CD4-positive, CD25-positive, alpha-beta regulatory T cell (primary cell): ENCODE measurements at places on chromosomes 3 and 15. TPM values are rescaled to one million over a fixed set of nuclear protein-coding genes. Genes with fewer than 3 reads are reported as not detected.

The LYZL4 gene
- polyA plus RNA-seq = not detected

GRCh38 chr3:23647706-23648258, 158.0 kb upstream of the UBE2E1 start:
- H3K27ac ChIP-seq = no peak overlapping the region
- no peak for DNase-seq
- H3K27me3 ChIP-seq = no peaks in the 10 kb centered on the region
- H3K4me1 ChIP-seq = no peaks in the 10 kb centered on the region
- no peak overlapping the region for H3K4me3 ChIP-seq
- no peaks in the 10 kb centered on the region for H3K36me3 ChIP-seq

GRCh38 chr3:128734523-128735189, 8.7 kb downstream of the RAB7A start:
- no peak overlapping the region for H3K27ac ChIP-seq
- no peak overlapping the region for H3K4me3 ChIP-seq
- H3K27me3 ChIP-seq = no peaks in the 10 kb centered on the region
- H3K36me3 ChIP-seq = peaks cover 10% of the 10 kb centered on the region

GRCh38 chr15:63203451-63204090, 14.2 kb downstream of the RAB8B start:
- peaks cover 69% of the 10 kb centered on the region for H3K4me1 ChIP-seq
- no peaks in the 10 kb centered on the region for H3K27me3 ChIP-seq
- no peak overlapping the region for H3K27ac ChIP-seq
- DNase-seq = no peak
- peaks cover 2% of the 10 kb centered on the region for H3K36me3 ChIP-seq
- peak overlapping the region; percentile 52 for H3K4me3 ChIP-seq

DNA sequence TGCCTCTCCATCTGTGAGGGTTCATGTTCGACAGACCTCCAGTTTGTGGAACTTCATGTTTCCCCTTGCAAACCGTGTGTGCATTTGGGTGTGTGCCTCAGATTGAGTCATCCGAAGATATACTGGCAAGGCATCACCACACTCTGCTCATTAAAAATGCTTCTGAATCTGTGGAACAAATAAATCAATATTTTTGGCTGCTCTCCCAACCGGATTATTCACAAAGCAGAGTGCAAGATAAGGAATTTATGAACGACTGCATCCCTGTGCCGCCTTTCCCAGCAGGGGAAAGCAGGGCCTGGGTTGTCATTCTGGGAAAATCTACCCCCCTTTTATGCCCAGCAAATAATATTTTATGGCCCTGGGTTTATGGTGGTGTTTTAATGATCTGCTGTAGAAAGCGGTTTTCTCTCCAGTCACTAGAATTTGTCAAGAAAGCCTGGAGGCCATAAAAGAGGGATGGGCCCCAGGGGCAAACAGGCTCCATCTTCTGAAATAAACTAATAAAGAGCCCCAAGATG, 4.2 kb upstream of the WNT5A start:
- peaks cover 8% of the 10 kb centered on the region for H3K27me3 ChIP-seq
- no peak for DNase-seq
- no peaks in the 10 kb centered on the region for H3K36me3 ChIP-seq
- no peak overlapping the region for H3K27ac ChIP-seq
- H3K4me1 ChIP-seq = peaks cover 3% of the 10 kb centered on the region

The WDR93 gene
- not detected for polyA plus RNA-seq

- peaks cover 11% of the 10 kb centered on the region for H3K4me1 ChIP-seq
- H3K4me3 ChIP-seq = no peak overlapping the region
- H3K36me3 ChIP-seq = no peaks in the 10 kb centered on the region
Observed at GRCh38 chr3:72888546-72889309, 882 bp downstream of the GXYLT2 start.

- peak overlapping the region; percentile 18 for H3K27ac ChIP-seq
- H3K4me3 ChIP-seq = no peak overlapping the region
- H3K36me3 ChIP-seq = peaks cover 72% of the 10 kb centered on the region
- DNase-seq = no peak
- H3K4me1 ChIP-seq = peaks cover 31% of the 10 kb centered on the region
- no peaks in the 10 kb centered on the region for H3K27me3 ChIP-seq
Observed at GRCh38 chr15:31379042-31379441, 52.4 kb downstream of the KLF13 start.

DNA sequence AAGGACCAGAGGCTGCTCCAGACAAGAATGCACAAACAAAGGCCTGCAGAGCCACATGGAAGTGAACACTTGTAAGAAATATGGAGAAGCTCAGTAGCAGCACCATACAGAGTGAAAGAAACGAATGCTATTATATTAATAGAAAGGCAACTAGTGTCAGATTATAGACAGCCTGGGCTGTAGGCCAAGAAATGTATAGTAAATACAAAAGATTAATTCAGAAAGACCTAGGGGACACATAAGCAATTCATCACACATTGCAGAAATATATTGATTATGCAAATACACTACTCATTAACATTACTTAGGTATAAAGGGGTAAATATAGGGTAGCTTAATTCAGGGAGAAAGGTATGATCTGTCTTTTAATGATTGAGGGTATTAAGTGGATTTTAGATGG, 69.5 kb upstream of the GUCA1C start:
- no peak overlapping the region for H3K27ac ChIP-seq
- H3K27me3 ChIP-seq = no peaks in the 10 kb centered on the region
- H3K4me1 ChIP-seq = no peaks in the 10 kb centered on the region
- H3K4me3 ChIP-seq = no peak overlapping the region

GRCh38 chr3:60085649-60086048, 1035.8 kb upstream of the CFAP20DC start:
- H3K36me3 ChIP-seq = no peaks in the 10 kb centered on the region
- H3K4me3 ChIP-seq = no peak overlapping the region
- no peaks in the 10 kb centered on the region for H3K27me3 ChIP-seq
- H3K4me1 ChIP-seq = peaks cover 23% of the 10 kb centered on the region
- H3K27ac ChIP-seq = no peak overlapping the region

- no peak overlapping the region for H3K4me3 ChIP-seq
- DNase-seq = no peak
- H3K27me3 ChIP-seq = no peaks in the 10 kb centered on the region
- H3K27ac ChIP-seq = no peak overlapping the region
- no peaks in the 10 kb centered on the region for H3K36me3 ChIP-seq
Observed at GRCh38 chr3:121918779-121919483, 24.7 kb downstream of the SLC15A2 start.

- H3K27me3 ChIP-seq = no peaks in the 10 kb centered on the region
- DNase-seq = no peak
- no peak overlapping the region for H3K27ac ChIP-seq
- no peaks in the 10 kb centered on the region for H3K36me3 ChIP-seq
- H3K4me3 ChIP-seq = no peak overlapping the region
- H3K4me1 ChIP-seq = no peaks in the 10 kb centered on the region
Observed at GRCh38 chr15:25176991-25177954, 222.5 kb downstream of the SNRPN start.

The COL7A1 gene
- polyA plus RNA-seq = not detected

GRCh38 chr3:30370681-30371271, 235.6 kb upstream of the TGFBR2 start:
- no peak overlapping the region for H3K27ac ChIP-seq
- H3K4me1 ChIP-seq = no peaks in the 10 kb centered on the region
- H3K36me3 ChIP-seq = no peaks in the 10 kb centered on the region
- H3K4me3 ChIP-seq = no peak overlapping the region
- H3K27me3 ChIP-seq = peaks cover 4% of the 10 kb centered on the region
- DNase-seq = no peak

DNA sequence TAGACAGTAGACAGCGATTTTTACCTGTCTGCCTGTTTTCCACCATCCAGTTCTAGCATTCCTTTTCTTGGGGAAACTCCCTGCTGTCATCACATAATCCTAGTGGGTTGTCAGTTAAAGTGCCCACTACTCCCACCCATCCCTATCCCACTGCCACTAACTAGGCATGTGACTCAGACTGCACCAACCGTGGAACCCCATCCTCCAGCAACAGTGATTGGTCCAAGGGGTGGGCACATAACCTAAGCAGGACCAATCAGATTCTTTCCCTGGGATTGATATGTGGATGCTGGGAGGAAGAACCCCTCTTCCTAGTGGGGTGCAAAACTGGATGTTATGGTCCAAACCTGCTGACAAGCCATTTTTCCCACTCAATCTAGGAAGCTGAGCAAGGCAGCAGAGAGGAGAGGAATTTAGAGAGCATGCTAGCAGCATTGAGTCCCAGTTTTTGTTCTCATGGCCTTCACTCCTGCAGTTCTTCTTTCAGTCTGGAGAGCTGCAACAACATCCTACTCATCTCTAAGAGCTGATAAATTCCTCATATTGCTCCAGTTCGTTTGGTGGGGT, 3.9 kb upstream of the INSYN1 start:
- H3K36me3 ChIP-seq = no peaks in the 10 kb centered on the region
- DNase-seq = no peak
- H3K27ac ChIP-seq = no peak overlapping the region
- H3K4me1 ChIP-seq = no peaks in the 10 kb centered on the region

DNA sequence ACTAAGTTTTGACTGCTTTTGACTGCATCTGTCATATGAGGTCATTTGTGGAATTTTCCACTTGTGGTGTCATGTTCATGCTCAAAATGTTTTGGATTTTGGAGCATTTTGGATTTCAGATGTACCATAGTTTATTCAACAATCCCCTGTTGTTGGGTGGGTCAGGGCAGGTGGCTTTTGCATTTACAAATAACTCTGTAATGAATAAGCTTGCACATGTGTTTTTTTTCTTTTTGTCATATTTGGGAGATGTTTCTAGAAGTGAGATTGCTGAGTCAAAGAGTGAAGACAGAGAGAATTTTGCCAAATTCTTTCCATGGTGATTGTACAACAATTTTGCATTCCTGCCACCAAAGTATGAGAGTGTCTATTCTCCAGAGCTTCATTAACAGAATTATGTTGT, 62.4 kb upstream of the ADPGK start:
- H3K4me3 ChIP-seq = no peak overlapping the region
- H3K36me3 ChIP-seq = no peaks in the 10 kb centered on the region
- H3K4me1 ChIP-seq = no peaks in the 10 kb centered on the region
- H3K27ac ChIP-seq = no peak overlapping the region
- H3K27me3 ChIP-seq = peaks cover 5% of the 10 kb centered on the region
- no peak for DNase-seq

The FBXL2 gene
- not detected for polyA plus RNA-seq

GRCh38 chr3:149592758-149593240, 65.0 kb downstream of the WWTR1 start:
- DNase-seq = no peak
- H3K27me3 ChIP-seq = no peaks in the 10 kb centered on the region
- H3K36me3 ChIP-seq = no peaks in the 10 kb centered on the region
- no peak overlapping the region for H3K4me3 ChIP-seq
- H3K4me1 ChIP-seq = no peaks in the 10 kb centered on the region
